Right ventricle myocardium superior (tissue), 1 donor: ENCODE measurements at places on chromosomes 2 and 18. TPM values are rescaled to one million over a fixed set of nuclear protein-coding genes. Genes with fewer than 3 reads are reported as not detected.

DNA sequence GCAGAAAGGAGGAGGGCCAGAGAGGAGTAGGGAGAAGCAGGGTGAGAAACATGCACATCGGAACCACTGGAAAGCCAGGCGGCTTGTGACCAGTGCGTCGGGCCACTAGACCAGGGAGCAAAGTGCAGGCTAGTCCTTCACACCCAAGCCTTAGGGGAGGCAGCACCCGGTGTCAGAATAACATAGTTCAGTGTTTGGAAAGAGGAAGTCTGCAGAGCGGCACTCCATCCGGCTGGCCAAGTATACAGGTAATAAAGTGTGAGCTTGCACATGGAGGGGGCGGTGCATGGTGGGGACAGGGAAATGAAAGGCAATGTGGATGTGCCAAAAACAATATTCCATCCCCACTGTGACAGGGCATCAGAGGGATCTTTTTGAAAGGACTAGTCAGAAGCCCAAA is 69.7 kb downstream of the ZNF521 start:
- peak; percentile 42 for DNase-seq

- DNase-seq = no peak
Measured at GRCh38 chr2:147600223-147600622, 244.6 kb upstream of the ACVR2A start.

- DNase-seq = no peak
Measured at GRCh38 chr2:191539068-191539467, 138.9 kb upstream of the NABP1 start.

The MDH1B gene
- 0.54 TPM for total RNA-seq

DNA sequence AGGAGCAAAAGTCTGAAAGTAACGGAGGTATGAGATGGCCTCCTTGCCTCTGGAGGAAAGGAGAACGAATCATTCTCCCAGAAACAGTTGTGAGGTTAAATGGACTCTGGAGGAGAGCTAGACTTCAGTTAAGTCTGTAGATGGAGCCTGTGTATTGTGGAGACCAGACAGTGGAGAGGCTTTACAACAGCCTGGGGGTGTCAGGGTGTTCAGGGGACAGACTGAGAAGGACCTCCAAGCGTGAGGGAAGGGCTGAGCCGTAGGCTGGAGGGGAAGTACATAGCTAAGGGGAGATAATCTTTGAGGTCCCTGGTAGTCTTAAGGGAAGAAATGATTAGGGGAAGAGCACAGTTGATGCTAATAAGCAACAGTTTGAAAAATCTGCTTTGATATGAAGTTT is 76.6 kb downstream of the GALNT1 start:
- no peak for DNase-seq

DNA sequence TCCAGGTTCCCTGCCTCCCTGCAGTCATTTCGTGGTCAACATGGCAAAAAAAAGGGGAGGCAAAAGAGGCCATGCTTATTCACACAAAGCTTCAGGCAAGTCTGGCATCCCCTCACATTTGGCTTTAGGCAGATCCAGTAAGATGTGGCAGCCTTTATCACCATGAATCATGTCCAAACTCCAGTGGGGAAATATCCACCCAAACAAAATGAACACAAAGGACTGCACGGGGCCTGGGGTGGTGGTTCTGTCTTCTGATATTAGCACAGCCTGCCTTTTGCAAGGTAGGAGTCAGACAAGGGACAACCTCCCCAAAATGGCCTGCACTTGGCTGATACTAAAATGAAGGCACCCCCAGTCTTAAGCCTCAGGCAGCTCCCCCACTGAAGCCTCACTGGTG is 129.9 kb downstream of the ZBTB7C start:
- no peak for DNase-seq

GRCh38 chr2:86441392-86441881 is 266 bp downstream of the KDM3A start:
- DNase-seq = no peak

DNA sequence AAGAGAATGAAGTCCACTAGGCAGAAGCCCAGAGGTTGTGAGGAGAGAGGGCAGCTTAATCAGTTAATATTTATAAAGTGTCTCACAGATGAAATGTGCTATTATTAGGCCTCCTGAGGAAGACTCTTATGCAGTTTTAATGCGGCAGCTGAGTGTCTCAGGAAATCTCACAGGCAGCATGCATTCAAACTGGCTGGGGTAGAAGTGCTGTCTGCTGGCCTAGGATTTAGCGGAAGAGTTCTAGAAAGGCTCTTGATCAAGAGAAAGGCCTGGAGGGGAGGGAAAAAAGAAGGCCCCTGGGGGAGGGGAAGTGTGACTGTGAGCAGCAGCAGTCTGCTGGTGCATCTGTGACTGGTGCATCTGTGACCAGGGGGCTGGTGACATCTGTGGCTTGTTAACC is 133.0 kb downstream of the FSHR start:
- DNase-seq = no peak

- peak; percentile 52 for DNase-seq
Measured at GRCh38 chr2:8121826-8122513, 559.9 kb upstream of the ID2 start.

The FAM210A gene
- total RNA-seq = 62.1 TPM

- no peak for DNase-seq
Measured at GRCh38 chr2:173104156-173104555, 28.5 kb downstream of the MAP3K20 start.

GRCh38 chr2:205170399-205170798 is 511.9 kb upstream of the NRP2 start:
- no peak for DNase-seq

The RGPD4 gene
- total RNA-seq = 0.11 TPM

GRCh38 chr18:9758624-9759075 is 50.5 kb downstream of the RAB31 start:
- DNase-seq = no peak

GRCh38 chr2:154422251-154422650 is 276.2 kb upstream of the KCNJ3 start:
- no peak for DNase-seq

GRCh38 chr2:152620985-152621384 is 96.3 kb downstream of the PRPF40A start:
- no peak for DNase-seq

DNA sequence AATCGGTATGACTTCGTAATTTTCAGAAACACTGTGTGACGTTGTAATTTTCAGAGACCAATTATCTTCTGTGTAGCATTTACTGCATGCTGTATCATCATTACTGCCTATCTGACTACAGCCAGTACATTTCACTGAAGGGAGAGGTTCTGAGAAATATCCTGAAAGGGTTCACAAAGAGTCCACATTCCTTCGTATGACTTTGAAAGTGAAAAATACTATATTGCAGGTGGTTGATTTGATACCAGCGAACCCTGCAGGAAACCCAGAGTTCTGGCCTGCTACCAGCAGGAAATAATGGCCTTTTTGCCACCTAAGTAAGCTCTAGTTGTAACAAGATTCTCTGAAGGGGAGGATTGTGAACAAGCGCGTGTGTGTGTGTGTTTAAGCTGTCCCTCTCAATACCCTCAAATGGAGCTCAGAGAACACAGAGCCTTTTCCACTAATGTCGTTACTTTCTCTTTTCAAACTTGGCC is 155.5 kb downstream of the ARHGAP28 start:
- no peak for DNase-seq

- no peak for DNase-seq
Measured at GRCh38 chr2:27729198-27729597, 42.3 kb upstream of the MRPL33 start.
